ENCODE measurements at places on chromosomes 4 and X. TPM values are rescaled to one million over a fixed set of nuclear protein-coding genes. Genes with fewer than 3 reads are reported as not detected.

- no peak for DNase-seq
Measured at GRCh38 chr4:152463562-152463961, 72.3 kb downstream of the FBXW7 start.

DNA sequence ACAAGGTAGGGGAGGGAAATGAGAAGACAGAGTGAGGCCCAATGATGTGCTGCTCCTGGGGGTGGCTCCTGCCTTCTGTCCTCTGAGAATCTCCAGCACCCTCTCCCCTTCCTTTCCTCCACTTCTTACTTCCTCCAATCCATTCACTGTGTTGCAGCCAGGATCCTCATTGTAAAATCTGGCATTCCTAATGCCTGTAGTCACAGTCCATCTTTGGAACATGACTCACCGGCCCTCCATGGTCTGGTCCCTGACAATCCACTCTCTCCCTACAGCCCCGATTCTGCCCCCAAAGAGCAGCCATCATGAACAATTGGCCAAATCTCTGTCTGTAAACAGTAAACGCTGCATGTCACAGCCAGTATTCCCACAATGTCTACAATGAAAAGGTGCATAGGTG is 72.9 kb downstream of the CLNK start:
- no peak for DNase-seq

The SLC26A1 gene
- polyA plus RNA-seq, result 9.5 TPM

The MBNL3 gene
- 2.0 TPM for polyA plus RNA-seq

Data from spinal cord (tissue), 10 donors.